ENCODE measurements at places on chromosomes 5 and 9.

DNA sequence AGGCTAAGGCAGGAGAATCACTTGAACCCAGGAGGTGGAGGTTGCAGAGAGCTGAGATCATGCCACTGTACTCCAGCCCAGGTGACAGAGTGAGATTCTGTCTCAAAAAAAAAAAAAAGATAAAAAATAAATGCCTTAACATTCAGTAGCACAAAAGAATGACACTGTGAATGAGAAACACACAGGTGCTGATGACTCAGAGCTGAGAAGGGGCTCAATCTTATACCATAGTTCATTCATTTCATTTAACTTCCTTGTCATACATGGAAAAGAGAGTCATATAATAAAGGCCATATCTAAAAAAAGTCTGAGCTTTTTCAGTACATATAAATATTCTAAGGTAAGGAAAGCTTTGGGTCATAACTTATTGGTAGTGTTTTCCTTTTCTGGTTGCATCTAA is 40.6 kb downstream of the WWC1 start:
- no peak for DNase-seq

DNA sequence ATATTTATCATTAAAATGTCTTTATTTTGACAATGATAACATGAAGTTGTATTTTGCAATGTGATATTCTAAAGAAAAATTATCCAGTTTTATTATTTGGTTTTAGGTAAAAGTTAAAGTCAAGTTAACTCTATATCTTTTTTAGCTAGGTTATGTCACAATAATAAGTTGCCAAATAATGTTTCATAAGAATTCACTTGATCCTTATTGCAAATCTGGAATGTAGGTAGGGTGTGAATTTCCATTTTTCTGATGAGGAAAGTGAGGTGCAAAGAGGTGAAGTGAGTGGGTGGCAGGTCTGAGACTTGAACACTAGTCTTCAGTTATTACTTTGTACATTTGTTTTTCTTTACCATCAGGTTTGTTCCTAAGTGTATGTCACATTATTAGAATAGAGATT is 21.5 kb downstream of the SPINK5 start:
- DNase-seq, result no peak

DNA sequence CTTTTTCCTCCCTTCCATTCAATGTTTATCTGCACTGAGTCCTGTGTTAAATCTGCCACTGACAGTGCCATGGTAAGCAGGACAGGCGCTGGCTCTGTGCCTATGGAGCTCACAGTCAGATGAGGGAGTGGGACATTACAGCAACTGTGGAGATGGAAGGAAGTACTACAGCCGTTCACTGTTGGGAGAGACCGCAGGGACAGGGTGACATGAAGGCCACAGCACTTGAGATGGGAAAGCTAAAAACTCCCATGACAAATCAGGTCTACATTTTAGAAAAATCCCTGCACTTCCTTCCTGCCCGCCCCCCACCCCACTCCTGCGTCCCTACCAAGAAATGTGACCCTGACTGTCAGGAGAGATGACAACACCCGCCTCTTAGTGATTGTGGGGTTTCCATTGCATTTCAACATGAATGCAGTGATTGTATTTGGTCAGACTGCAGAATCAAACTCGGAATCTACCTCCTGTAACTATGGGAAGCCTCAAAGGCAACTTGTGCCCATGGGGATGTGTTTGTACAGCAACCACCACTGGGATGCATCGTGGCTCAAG is 56.4 kb downstream of the GTF3C4 start:
- no peak for DNase-seq

GRCh38 chr9:72025906-72026305 is 34.5 kb downstream of the C9orf57 start:
- DNase-seq, result no peak

DNA sequence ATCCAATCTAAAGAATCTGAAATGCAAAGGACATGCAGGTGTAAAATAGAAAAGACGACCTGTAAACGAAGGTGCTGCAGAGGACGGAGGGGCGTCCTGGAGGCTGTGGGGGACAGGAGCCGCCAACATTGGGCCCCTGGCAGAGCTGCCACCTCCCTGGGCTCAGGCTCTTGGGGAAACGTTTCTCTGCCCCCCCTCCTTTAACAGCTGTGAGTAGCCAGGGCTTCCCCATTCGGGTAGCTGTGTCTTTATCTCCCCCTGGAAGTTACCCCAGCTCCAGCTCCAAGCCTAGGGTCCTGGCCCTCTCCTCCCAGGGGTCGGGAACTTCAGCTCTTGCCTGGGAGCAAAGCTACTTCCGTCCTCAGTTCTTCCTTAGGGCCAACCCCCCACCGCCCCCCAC is 51.5 kb downstream of the PSD2 start:
- DNase-seq, result no peak

DNA sequence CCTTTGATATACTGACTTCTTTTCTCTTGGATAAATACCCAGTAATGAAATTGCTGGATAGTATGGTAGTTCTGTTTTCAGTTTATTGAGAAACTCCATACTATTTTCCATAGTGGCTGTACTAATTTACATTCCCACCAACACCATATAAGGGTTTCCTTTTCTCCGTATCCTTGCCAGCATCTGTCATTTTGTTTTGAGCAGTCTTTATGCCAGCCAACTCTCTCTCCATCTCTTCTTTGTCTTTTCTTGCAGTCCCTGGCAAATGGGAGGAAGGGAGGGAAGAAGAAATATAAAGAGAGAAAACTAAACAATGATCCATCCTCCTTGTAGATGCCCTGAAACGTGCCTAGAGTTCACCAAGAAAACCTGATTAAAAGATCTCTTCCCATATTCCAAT is 9.6 kb upstream of the VLDLR start:
- DNase-seq, result no peak

- DNase-seq, result no peak
Measured at GRCh38 chr5:90158131-90158530, 251.4 kb downstream of the CETN3 start.

DNA sequence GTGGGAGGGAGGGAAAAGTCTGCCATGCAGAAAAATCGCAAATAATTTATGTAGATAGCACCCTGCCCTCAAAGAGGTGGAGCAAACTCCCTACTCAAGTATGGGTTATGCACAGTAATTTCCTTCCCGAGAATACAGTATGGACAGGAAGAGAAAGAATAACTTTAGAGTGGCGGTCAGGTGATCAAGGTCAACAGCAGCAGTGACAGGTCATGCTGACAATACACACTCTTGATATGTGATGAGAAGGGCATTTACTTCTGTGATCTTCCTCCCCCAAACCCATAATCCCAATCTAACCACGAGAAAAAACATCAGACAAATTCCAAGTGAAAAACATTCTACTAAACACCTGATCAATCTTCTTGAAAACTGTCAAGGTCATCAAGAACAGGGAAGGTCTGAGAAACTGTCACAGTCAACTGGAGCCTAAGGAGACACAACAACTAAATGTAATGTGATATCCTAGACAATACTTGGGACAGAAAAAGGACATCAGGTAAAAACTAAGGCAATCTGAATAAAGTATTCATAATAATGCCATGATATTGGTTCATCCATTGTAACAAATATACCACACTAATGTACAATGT is 11.7 kb downstream of the BICD2 start:
- no peak for DNase-seq

DNA sequence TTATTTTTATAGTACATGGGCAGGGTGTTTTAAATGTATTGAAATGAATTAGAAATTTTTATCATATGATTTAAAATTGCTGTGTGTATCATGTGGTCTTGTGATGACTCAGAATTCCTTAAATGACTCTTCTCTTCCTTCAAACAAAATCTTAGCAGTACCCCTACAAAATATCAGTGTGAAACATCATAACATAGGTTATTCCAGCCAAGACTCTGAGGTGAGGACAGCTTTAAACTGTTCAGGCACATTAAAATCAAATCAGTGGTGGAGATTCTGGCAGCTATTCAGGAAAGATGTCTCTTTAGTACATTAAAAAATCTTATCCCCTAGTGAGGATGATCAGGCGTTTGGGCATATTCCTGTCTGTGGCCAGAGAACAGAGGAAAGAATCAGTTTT is 174.0 kb downstream of the MAN2A1 start:
- no peak for DNase-seq

DNA sequence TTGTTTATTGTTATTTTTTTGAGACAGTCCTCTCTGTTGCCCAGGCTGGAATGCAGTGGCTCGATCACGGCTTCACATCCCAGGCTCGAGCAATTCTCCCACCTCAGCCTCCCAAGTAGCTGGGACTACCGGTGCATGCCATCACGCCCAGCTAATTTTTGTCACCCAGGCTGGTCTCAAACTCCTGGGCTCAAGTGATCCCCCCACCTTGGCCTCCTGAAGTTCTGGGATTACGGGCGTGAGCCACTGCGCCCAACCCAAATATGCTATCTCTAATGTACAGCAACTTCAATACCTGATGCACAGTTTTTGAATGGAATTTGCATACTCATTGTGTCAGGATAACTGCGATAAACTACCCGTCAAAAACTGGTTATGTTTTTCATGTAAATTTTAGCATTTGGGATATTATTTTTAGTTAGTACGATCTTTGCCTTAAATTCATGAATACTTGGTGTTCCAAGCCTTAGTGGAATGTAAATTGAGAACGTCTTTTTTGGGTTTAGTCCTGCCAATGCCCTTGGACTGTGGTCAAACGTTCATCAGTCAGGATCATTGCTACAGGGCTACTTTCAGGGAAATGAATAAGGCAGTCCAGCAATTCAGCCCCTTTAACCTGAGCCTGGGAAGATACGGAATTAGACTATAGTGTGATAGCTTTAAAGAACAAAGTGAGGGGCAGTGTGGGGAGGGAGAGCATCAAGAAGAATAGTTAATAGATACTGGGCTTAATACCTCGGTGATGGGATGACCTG is 4.4 kb downstream of the UGCG start:
- no peak for DNase-seq

DNA sequence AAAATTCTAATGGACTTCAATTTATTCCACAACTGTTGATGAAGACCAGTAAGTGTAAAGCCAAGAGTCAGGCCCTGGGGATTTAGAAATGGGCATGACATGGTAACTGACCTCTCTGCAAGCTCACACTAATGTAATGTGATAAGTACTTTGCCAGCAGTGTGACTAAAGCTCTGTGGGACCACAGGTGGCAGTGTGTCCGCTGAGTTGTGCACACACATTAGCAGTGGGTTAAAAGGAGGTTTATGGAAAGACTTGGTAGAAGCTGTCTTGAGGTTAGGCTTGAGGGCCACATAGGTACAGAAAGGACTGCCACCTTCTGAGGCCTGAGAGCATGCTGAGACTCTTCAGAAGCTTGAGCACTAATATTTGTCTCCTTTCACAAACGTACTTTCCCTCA is 67.6 kb downstream of the UBAP1 start:
- no peak for DNase-seq

- DNase-seq, result no peak
Measured at GRCh38 chr5:67000794-67001475, 195.7 kb downstream of the CD180 start.

DNA sequence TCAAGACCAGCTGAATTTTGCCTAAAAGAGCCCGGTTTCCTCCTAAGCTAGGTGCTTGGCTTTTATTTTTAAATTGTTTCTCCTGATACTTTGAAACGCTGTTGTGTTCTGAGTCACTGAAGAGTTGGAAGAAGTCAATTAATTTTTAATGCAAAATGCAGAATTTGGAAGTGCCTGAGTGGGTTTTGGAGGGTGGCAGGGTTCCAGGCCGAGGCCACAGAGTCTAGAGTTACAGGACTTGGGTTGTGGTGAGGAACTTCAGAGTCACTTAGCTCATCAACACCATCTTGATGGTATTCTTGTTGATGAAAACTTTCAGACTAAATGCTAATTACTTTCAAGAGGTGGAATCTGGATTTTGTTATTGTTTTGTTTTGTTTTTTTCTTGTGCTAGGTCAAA is 130.6 kb downstream of the PDZD2 start:
- no peak for DNase-seq
